ENCODE measurements at places on chromosomes 3 and 15.

DNA sequence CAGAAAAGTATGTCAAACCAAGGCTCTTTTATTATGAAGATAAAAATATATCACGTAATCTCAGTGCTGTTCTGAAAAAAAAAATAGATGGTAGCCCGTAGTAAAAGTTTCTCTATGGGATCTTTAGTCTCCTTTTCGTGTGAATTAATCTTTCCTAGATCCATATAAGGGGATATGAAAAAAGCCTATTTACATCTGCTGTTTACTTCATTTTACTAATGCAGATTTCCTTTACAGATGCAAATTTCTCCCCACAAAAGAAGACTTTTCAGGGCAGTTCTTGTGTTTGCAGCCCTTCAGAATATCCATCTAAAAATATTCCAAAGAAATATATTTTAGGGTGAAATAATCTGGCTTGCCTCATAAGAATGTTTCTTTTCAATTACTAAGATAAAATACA lies 1291.7 kb downstream of the ROBO1 start:
- H3K36me3 ChIP-seq, result no peaks in the 10 kb centered on the region
- no peak for DNase-seq
- no peak overlapping the region for H3K27ac ChIP-seq
- no peaks in the 10 kb centered on the region for H3K4me1 ChIP-seq

GRCh38 chr3:6739288-6739687 lies 121.6 kb upstream of the GRM7 start:
- no peaks in the 10 kb centered on the region for H3K27me3 ChIP-seq
- no peaks in the 10 kb centered on the region for H3K36me3 ChIP-seq
- H3K4me1 ChIP-seq, result no peaks in the 10 kb centered on the region

- H3K36me3 ChIP-seq, result no peaks in the 10 kb centered on the region
- H3K27me3 ChIP-seq, result no peaks in the 10 kb centered on the region
- no peak overlapping the region for H3K27ac ChIP-seq
- DNase-seq, result no peak
- no peaks in the 10 kb centered on the region for H3K4me1 ChIP-seq
These were observed 111.5 kb upstream of the MEF2A start for GRCh38 chr15:99454107-99454809.

DNA sequence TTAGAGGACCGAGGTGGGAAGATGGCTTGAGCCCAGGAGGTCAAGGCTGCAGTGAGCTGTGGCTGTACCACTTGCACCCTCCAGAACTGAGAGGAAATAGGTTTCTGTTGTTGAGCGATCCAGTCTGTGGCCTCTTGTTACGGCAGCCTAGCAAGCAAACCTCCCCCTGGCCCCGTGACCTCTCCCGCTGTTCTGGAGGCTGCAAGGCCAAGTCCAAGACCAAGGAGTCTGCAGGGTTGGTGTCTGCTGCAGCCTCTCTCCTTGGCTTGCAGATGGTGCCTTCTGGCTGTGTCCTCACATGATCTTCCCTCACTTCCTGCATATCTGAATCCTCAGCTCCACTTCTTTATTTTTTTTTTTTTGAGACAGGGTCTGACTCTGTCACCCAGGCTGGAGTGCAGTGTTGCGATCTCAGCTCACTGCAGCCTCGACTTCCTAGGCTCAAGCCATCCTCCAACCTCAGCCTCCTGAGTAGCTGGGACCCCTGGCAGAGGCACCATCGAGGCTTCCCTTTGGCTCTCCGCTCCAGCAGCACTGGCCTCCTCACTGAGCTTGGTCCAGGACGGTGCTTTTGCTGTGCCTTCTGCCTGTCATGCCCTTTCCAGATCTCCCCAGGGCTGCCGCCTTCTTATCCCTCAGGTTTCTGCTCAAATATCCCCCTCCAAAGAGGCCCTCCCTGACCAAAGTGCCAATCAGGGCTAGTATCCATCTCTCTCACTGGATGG lies 18.0 kb upstream of the PLXND1 start:
- no peak overlapping the region for H3K27ac ChIP-seq
- H3K27me3 ChIP-seq, result no peaks in the 10 kb centered on the region
- peaks cover 5% of the 10 kb centered on the region for H3K4me1 ChIP-seq
- no peaks in the 10 kb centered on the region for H3K36me3 ChIP-seq

- H3K36me3 ChIP-seq, result no peaks in the 10 kb centered on the region
- H3K27ac ChIP-seq, result no peak overlapping the region
- H3K4me3 ChIP-seq, result no peak overlapping the region
- no peak for DNase-seq
- no peaks in the 10 kb centered on the region for H3K27me3 ChIP-seq
- H3K4me1 ChIP-seq, result no peaks in the 10 kb centered on the region
These were observed 79.4 kb downstream of the SENP7 start for GRCh38 chr3:101433652-101434051.

- H3K27me3 ChIP-seq, result no peaks in the 10 kb centered on the region
- H3K4me1 ChIP-seq, result no peaks in the 10 kb centered on the region
- no peak overlapping the region for H3K27ac ChIP-seq
- DNase-seq, result no peak
- no peak overlapping the region for H3K4me3 ChIP-seq
These were observed 16.5 kb upstream of the TCF12 start for GRCh38 chr15:56901931-56902330.

All from Peyer's patch (tissue), 4 donors.